ENCODE measurements at places on chromosomes 6 and 20.

GRCh38 chr6:13367396-13367795 is 39.1 kb upstream of the TBC1D7 start:
- no peak for DNase-seq

- DNase-seq: no peak
Observed at GRCh38 chr20:50277064-50277415, 86.4 kb downstream of the CEBPB start.

- DNase-seq: no peak
Observed at GRCh38 chr20:62193079-62194025, 10.5 kb downstream of the MTG2 start.

DNA sequence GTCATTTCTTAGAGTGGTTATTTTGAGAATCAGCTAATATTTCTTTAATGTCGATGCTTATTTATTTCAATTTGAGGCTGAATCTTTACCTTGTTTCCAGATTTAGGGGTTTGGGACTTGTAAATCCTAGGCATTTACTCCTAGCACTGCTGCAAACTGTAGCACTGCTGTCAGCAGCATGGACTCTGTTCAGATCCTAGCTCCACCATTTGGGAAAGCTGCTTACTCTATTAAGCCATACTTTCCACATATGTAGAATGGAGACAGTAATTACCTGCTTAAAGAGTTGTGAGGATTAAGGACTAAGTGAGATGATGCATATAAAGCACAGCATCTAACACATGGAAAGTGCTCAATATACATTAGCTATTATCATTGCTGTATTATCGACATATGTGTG is 28.7 kb downstream of the TMEM242 start:
- DNase-seq: no peak

DNA sequence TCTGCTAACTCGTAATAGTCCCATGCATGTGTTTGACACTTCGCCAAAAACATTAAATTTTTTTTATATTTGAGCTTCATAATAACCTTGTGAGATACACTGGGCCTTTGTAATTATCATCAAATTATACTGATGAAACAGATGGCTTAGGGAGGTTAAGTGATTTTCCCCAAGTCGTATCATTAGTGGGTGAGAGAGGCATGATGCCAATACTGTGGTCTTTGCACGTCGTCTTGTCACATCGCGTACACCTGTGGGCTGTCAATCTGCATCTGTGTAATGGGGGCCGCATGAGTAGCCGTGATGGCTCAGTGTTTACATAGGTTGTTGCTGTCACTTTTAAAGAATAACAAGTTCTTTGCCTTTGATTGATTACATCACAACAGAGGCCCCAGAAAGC is 1.7 kb downstream of the PRL start:
- DNase-seq: no peak

DNA sequence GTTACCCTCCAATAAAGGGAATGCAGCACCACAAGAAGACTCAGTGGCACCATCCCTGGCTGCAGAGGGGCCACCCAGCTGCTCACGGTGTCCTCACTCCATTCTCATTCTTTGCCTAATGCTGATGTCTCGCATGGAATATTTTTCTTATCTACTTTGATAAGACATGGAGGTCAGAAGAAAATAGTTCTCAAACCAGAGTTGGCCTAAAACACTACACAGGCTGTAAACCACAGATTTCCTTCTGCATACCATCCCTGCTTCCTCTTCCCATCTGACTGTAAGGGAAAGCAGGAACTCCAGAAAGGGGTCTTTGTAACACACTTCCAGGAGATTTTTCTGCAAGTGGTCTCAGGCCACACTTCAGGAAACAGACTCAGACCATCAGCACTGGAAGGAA is 43.1 kb upstream of the CD93 start:
- no peak for DNase-seq

- DNase-seq: no peak
Observed at GRCh38 chr20:1700990-1701389, 43.4 kb upstream of the SIRPG start.

DNA sequence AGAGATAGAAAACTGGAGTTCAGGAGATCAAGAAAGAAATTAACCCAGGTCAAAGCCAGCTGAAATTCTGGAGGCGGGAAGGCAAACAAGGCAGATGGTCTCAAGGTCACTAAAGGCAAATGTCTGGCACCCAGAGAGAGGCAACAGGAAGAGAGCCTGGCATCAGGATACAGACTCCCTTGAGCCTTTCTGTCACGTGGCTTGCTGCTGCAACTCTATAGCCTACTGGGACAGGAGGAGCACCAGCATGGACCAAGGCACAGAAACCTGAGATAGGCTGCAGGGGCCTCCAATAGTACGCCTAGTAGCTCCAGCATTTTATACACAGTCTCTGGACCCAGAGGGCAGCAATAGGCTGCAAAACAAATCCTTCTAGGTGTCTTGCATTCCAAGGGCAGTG is 75.1 kb downstream of the SEL1L2 start:
- no peak for DNase-seq

GRCh38 chr6:81981812-81982211 is 229.3 kb upstream of the TENT5A start:
- no peak for DNase-seq

DNA sequence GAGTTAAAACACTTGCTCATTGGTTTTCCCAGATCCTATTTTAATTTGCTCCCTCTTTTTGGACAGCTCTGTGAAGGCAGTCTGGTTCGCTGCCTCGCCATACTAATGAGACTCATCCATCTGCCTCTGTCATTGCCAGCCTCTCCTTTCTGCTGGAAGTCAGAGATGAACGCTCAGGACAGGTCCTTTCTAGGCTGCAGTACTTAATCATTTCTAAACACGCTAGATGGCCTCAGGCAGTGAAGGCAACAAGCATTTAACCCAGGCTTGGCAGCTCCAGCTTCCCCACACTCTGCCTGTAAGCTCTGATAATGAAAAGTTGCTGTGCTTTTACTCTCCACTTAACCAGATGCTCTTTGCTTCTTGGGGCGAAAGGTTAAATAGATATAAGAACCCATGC is 286.7 kb upstream of the POU3F2 start:
- DNase-seq: no peak

DNA sequence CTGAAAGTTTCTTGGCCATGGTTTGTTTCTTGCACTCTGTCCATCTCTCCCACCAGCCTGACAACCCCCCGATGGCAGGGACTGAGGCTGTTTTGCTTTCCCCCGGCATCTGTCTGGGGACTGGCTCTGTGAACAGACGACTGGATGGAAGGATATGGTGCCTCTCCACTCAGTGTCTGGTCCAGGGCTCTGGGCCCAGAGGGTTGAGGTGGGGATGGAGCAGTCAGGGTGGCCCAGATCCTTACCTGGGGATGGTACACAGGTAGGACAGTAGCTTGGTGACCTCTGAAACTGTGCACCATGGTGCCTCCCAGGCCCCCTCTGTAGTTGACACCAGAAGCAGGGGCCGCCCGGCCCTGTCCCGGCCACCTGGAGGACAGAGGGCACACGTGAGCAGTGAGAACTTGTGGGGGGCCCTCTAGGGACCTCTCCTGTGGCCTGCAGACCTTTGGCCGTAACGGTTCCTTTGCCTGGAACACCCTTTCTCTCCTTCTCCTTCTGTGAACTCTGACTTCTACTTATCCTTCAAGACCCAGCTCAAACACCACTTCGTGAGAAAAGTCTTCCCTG is 29.5 kb downstream of the KIAA1755 start:
- no peak for DNase-seq

- no peak for DNase-seq
Observed at GRCh38 chr6:39386487-39386886, 64.0 kb upstream of the KCNK16 start.

DNA sequence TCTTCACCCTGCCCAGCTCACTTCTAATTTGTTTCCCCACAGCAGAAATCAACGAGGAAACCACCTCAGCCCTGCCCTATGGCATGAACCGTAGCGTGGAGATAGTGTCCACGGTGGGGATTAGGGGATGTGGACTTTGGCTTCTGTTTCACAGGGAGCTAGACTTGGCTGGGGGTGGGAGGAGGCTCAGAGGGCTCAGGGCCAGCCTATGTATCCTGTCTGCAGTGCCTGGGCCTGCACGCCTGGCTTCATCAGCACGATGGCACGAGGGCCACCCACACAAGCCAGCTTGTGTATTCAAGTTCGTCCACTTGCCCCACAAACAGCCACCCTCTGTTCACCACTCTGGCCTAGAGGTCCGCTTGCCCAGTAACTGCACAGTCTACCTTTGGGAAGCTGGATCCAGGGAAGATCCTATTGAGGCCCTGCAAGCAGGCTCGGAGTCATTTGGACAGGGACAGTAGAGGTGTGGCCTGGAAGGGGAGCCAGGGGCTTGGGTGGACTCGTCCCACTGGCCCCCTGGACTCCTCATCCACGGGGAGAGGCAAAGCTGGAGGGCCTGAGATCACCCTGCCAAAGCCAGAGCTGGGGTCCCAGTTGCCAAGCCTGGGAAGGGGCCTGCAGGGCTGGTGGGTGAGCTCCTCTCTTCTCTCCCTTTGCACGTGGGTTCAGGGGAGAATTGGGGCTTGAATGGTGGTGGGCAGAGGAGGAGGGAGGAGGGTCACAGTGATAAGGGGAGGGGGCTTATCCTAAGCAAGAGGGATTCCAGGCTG is 38.0 kb upstream of the FAM83D start:
- DNase-seq: no peak

DNA sequence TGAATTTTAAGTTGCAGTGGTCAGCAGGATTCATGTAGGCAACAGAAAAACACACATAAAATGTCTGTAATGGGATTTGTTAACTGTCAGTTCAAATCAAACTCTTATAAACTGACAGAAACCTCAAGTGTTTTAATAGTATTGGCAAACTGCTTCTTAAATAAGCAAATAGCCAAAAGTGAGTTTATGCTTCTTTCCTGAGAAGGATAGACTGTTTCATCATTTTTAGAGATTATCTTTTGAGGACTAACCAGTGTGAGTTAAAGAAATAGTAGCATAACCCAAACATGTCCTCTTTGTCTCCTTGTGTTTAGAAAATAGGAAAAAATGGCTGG is 68.0 kb downstream of the AIG1 start:
- no peak for DNase-seq

DNA sequence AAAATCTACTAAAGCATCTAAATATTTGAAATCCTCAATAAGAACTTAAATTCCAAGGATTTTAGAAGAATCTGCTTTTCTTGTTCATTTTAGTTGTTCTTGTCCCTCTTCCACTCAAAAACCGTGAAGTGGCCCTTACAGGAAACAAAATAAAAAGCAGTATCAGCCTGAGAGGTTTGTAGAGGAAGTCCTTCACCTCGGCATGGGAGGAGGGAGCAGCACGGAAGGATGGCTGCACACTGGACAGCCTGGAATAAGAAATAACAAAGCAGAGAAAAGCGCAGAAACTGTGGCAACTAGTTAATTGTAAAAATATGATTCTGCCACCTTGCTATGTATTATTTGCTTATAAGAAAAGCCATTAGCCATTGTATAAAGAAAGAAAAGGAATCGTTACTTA is 46.1 kb downstream of the RALGAPA2 start:
- no peak for DNase-seq

- DNase-seq: peak; percentile 85
Observed at GRCh38 chr6:63573899-63574553, 1.7 kb downstream of the LOC128125822 start.

GRCh38 chr6:31114541-31114878 is at the start of gene PSORS1C1:
Gene PSORS1C1, plus strand, starts transcription at chr6:31114800. Its CDS starts 14,833 bp downstream, at chr6:31129633.
- DNase-seq: peak; percentile 85

- DNase-seq: peak; percentile 32
Observed at GRCh38 chr6:53854843-53855567, 60.2 kb downstream of the LRRC1 start.

DNA sequence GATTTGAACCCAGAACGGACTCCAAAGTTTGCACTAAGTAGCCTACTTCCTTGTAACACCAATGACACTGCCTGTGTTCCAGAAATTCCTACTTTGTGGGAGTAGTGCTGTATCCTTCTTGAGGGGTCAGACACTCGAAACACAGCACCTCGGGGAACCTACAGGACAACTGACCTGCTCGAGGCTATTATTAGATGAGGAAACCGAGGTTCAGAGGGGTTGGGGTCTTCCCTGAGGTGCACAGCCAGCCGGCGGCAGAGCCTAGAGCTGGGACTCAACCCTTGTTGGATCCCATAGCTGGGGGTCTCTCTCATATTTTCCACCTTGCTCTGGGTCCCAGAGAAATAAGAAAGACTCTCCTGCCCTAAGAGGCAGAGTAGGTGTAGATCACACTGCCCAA is 89.8 kb upstream of the PTPN1 start:
- no peak for DNase-seq

DNA sequence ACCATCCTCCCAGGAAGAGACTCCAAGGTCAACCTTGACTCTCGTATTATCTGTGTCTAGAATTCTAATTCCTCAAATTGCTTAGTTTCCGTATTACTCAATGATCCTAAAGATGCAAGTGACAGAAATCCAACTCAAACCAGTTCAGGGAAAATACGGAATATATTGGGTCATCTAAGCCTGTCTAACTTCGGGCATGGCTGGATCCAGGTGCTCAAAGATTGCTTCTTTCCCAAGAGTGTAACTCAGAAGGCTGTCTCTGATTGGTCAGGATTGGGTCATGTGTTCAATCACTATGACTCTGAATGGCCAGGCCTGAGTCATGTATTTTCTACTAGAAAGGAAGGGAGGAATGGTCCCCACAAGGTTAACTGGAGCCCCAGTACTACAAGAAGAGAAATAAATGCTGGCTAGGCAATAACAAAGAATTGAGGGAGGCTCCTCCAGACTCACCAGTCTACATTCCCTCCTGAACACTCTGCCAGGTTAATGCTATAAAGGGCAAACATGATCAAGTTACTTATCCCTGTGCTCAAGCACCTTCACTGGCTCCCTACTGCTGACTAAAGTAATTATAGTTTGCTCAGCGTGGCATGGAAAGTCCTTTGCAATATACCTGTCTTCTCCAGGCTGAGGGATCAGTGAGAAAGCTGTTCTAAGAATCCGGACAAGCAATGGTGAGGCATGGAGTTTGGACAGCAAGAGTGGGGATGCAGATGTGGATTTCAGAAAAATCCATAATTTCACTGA is 15.4 kb upstream of the PREX1 start:
- no peak for DNase-seq

- DNase-seq: no peak
Observed at GRCh38 chr6:81772741-81773140, 20.3 kb upstream of the TENT5A start.

DNA sequence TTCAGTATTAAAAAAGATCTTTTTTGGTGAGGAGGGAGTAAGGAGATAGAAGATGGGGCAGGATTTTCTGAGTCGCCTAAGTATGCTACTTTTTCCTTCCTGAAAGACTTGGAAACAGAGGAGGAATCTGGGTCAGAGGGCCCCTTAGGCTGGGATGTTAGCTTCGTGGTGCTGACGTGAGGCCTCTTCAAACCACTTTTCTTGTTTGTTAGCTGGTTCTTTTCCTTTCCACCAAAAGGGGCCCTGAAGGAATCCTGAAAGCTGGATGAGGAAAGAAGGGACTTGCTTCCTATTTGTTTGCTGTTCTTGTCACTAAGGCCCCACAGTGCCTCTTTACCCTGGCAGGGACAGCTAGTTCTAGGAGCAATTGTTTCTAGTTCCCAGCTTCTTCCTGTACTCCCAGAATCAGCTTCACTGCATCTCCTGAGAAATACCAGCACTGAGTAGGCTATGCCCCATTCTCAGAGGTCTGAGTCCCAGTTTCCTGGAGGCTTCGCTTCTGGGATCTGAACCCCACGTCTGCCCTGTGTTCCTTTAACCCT is 2.2 kb upstream of the IL20RA start:
- no peak for DNase-seq

- no peak for DNase-seq
Observed at GRCh38 chr20:11034025-11034424, 360.2 kb upstream of the JAG1 start.

GRCh38 chr20:10805764-10806163 is 132.0 kb upstream of the JAG1 start:
- DNase-seq: no peak

- DNase-seq: no peak
Observed at GRCh38 chr6:2127484-2127911, 117.9 kb downstream of the GMDS start.

- peak; percentile 82 for DNase-seq
Observed at GRCh38 chr6:6891125-6891721, 216.5 kb upstream of the RREB1 start.
